Transverse colon (tissue), 4 donors: ENCODE measurements at places on chromosomes 4 and X. TPM values are rescaled to one million over a fixed set of nuclear protein-coding genes. Genes with fewer than 3 reads are reported as not detected.

The SOWAHB gene
- 19.3 TPM for total RNA-seq

DNA sequence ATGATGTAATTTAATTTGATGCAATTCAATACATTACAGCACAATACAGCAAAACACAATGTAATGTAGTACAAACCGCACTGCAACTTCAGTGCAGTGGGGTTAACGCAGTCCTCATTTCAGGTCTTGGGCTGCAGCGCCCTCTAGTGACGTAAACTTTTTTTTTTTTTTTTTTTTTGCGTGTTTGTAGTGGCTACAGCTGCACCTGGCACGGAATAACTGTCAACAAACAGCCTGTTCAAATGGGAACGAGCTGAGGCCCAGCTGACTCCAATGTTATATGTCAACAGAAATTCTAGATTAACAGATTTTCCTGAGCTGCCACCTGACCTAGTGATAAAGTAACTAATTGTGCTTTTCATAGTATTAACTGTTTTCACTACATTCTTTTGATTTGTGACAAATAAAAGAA, 33.5 kb upstream of the RASSF6 start:
- DNase-seq, result peak; percentile 33

DNA sequence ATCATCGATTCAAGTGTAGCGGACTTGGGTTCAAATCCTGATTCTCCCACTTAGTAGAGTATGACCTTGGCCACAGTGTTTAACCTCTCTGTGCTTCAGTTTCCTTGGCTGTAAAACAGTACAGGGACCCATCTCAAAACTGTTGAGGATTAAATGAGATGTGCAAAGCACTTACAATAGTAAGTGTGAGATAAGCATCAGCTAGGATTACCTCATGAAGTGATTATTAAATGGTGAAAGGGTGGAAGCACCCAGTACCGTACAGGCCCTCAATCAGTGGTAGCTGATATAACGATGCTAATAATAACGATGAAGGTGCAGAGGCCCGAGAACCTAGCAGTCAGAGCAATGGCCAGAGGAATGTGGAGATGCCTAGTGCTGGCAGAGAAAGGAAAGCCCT, 45.1 kb downstream of the PRPS1 start:
- DNase-seq, result no peak

GRCh38 chrX:133415276-133416105, at the start of gene GPC4:
Gene GPC4 (minus strand): TSS chrX:133415489. CDS start chrX:133414965, 524 bp downstream.
- DNase-seq, result peak; percentile 76

GRCh38 chr4:90071289-90072235, 55.6 kb upstream of the CCSER1 start:
- DNase-seq, result no peak

GRCh38 chr4:153438916-153439756, 27.0 kb upstream of the TMEM131L start:
- DNase-seq, result no peak
